T-helper 22 cell (primary cell): ENCODE measurements at places on chromosomes 5 and 9.

GRCh38 chr5:104189909-104190308 lies 627.3 kb upstream of the NUDT12 start:
- no peak for DNase-seq

DNA sequence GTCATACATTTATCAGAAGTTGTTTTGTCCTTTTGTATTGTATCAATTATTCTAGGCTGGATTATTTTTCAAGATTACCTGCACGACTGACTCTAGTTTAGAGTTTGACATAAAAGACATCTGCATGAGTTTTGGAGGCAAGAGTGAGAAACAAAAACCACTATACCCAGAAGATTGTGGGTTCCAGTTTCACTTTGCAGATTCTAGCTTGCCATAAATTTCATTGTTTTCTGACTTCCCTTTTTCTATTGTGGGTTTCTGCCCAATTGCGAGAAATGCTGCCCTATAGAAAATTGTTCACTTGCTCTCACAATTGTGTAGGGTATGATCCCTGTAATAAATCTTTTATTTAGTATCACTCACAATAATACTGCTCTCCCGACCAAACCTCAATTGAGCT lies 1043.4 kb upstream of the CDH10 start:
- DNase-seq: no peak

- DNase-seq: no peak
Observed at GRCh38 chr9:20988671-20989315, 42.6 kb downstream of the HACD4 start.

DNA sequence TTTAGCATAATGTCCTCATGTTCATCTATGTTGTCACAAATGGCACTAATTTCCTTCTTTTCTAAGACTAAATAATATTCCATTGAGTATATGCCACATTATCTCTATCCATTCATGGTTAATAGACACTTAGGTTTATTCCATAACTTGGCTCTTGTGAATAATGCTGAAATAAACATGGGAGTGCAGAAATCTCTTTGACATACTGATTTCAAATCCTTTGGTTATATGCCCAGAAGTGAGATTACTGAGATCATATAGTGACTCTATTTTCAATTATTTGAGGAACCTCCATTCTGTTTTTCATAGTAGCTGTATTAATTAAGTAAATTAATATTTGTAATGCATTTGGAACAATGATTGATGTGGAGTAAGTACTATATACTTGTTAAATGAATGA lies 13.0 kb downstream of the SMIM3 start:
- DNase-seq: no peak

DNA sequence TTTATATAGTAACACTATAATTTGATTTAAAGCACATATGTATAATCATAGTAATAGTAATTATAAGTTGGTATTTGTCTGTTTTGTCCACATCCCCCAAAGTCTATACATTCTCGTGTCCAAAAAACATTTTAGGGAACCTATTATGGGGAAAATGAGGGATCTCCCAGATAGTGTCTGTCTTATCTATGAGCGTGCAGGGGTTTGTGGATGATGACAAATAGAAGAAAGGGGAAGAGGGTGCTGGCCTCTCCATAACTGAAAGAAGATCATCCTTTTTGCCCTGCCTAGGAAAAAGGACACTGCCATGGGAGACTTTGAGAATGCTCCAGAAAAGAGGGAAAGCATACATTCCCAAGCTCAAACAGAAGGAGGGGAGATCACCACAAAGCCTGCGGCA lies 45.3 kb downstream of the C5orf22 start:
- no peak for DNase-seq

- no peak for DNase-seq
Observed at GRCh38 chr9:18459962-18460584, 13.9 kb upstream of the ADAMTSL1 start.

GRCh38 chr5:91140657-91141056 lies 242.5 kb downstream of the ARRDC3 start:
- no peak for DNase-seq

GRCh38 chr5:132566657-132567056 lies 9.9 kb downstream of the RAD50 start:
- no peak for DNase-seq

GRCh38 chr5:90134892-90135291 lies 274.7 kb downstream of the CETN3 start:
- no peak for DNase-seq
